Activated naive CD4-positive, alpha-beta T cell treated with anti-CD3 and anti-CD28 coated beads, Interleukin-2, amount 50 U/mL, for 72 hours (primary cell): ENCODE measurements at places on chromosomes 2 and 18. TPM values are rescaled to one million over a fixed set of nuclear protein-coding genes. Genes with fewer than 3 reads are reported as not detected.

ASTL gene
- total RNA-seq, result 0.82 TPM

RIOK3 gene
- 72.8 TPM for total RNA-seq

MYOM1 gene
- total RNA-seq, result 1.8 TPM

ORMDL1 gene
- total RNA-seq, result 58.9 TPM

DNA sequence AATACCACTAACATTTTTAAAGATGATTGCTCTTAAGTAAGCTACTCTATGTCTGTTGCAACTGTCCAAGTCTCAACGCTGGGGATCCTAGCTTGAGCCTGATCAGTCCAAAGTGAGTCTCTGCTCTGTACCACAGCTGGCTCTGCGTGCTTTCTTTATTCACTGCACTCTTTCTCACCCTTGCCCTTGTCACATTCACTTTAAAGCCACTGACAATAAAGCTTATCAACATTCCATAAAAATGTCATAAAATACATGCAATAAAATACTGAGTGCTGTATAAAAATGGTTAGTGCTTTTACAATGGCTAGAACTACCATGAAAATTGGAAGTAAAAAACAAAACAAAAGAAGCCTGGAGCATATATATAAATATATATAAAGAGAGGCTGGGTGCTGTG is 45.5 kb upstream of the LRRTM4 start:
- DNase-seq, result no peak

GRCh38 chr2:203461746-203462145 is 73.4 kb downstream of the RAPH1 start:
- no peak for DNase-seq

DNA sequence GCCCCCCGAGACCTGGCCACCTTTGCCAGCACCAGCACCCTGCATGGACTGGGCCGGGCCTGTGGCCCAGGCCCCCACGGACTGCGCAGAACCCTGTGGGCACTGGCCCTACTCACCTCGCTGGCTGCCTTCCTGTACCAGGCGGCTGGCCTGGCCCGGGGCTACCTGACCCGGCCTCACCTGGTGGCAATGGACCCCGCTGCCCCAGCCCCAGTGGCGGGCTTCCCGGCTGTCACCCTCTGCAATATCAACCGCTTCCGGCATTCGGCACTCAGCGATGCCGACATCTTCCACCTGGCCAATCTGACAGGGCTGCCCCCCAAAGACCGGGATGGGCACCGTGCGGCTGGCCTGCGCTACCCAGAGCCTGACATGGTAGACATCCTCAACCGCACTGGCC is 554 bp downstream of the ASIC4 start:
- no peak for DNase-seq

- DNase-seq, result no peak
Observed at GRCh38 chr2:48601349-48601748, 16.3 kb upstream of the GTF2A1L start.

DNA sequence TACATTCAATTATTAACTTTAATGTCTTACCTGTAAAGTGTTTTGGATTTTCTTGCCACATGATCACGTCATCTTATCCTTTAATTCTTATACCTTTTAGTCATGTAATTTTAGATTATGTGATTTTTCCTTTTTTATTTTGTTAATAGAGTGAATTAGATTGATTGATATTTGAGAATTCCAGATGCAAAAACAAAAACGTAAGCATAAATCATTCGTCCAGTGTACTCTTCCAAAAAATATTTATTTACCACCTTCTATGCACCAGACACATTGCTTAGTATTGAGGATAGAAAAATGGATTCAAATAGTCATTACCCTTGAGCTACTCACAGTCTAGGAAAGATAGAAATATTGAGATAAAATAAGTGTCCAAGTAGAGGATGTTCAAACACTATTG is 249.6 kb downstream of the PDE11A start:
- DNase-seq, result no peak

DNA sequence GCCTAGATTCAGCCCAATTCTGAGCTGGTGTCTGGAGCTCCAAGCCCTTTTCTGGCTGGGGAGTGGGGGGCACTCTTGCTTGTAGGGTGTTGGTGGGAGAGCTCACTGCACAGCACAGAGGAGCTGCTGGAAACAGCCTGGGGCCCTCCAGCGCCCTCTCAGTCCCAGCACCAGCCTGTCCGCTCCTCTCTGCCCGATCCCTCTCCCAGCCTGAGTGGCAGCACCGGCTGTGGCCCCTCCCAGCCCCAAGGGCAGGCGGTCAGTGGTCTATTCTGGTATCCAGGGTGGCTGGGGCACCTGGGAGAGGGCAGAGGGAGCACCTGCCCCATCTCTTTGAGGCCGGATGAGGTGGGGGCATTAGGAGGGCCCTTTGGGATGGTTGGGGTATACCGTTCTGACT is 13.2 kb upstream of the DES start:
- DNase-seq, result no peak

DNA sequence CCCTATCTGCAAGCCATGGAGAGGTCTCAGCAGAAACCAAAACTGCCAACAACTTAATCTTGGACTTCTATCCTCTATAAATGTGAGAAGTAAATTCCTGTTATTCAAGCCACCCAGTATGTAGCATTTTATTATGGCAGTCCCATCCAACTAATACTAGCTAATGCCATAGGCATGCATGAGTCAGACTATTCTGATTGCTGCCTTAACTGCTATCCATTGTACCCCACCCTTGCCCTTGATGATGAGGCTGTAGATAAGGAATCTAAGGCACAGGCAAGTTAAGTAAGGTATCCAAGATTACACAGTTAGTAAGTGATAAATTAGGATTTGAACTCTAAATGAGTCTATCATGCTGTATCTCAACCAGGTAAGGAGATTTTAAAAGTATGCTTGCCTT is 223.0 kb downstream of the UBE2E3 start:
- no peak for DNase-seq

DNA sequence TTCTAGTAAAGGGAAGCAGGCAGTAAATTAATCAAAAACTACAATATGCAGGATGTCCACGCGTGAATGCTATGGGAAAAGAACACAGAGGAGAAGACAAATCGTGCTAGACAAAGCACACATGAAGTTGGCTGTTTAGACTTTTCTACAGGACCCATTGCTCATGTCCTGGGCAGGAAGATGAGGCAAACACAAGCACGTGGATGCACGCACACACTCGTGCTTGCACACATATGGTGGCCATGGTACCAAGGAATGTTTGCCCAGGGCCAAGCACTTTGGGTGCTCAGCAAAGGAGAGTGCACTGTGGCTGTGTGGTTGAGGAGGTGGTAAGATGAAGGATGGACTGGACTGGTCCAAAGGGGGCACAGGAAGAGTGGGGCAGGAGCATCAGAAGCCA is 80.2 kb upstream of the MCFD2 start:
- DNase-seq, result no peak

DNA sequence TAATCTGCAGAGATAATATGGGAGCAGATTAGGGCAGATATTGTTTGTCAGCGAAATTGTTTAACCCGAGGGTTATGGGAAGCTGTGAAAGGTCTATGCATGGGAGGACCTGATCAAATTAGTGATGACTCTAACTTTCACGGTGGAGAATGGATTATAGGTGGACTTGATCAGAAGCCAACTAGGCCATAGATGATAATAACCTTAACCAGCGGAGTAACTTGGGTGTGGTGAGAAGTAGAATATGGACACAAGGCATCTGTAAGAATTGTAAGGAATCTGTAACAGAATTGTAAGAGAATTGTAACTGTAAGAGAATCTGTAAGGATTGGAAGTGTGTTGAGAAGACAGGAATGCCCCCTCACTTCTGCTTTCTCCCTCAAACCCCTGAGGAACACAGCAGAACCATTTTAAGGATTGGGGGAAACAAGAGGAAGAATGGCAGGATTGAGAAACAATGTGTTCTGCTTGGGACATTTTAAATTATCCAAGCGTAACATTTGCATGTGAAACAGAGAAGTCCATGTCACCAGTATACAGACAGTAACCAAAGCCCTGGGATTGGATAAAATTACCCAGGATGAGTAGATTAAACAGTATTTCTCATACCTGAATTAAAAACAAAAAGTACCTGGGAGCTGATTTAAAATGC is 14.9 kb upstream of the SLC39A10 start:
- no peak for DNase-seq

- DNase-seq, result no peak
Observed at GRCh38 chr18:49100226-49100968, 149.6 kb upstream of the SMAD7 start.

- DNase-seq, result peak; percentile 25
Observed at GRCh38 chr18:3051718-3052410, 38.9 kb upstream of the LPIN2 start.

DNA sequence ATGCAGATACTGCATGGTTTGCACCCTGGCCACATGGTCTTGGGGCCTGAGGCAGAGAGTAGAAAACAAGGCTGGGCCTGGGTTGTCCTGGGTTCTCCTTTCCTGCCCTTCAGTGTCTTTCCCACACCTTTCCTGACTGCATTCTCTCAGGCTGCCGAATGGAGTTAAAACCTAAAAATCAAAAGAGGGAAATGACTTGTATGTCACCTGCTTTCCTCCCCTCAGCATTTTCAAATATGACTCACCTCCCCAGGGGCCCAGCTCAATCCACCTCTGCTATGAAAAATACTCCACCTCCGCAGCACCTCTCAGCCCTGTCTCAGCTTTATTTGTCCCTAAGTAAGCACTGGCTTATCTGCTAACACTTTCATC is 457.8 kb upstream of the MEX3C start:
- DNase-seq, result no peak

- no peak for DNase-seq
Observed at GRCh38 chr2:187129868-187130267, 280.9 kb upstream of the ZSWIM2 start.

GRCh38 chr2:236172255-236173035 is 4.3 kb upstream of the GBX2 start:
- no peak for DNase-seq
